ENCODE measurements at places on chromosomes 7 and 10.

GRCh38 chr7:155493744-155494538, 36.0 kb downstream of the EN2 start:
- DNase-seq = no peak

DNA sequence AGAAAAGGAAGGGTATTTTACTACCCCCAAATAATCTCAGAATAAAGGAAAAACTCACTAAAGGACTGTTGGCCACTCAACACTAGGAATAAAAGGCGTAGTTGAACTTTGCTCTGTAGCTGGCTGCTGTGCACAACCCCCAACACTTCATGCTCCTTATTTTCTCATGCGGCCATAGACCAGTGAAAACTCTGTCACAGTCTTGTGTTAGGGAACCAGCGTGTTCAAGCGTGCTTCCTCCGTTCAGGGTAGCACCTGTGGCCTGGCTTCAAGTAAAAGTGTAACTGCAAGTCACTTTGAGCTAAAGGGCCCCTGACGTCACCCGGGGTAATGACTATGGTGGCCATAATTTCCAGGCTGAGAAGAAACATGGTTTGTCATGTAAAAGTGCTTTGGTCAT, 27.0 kb downstream of the BLNK start:
- no peak for DNase-seq

- no peak for DNase-seq
Observed at GRCh38 chr10:3180355-3181025, 7.9 kb upstream of the PITRM1 start.

DNA sequence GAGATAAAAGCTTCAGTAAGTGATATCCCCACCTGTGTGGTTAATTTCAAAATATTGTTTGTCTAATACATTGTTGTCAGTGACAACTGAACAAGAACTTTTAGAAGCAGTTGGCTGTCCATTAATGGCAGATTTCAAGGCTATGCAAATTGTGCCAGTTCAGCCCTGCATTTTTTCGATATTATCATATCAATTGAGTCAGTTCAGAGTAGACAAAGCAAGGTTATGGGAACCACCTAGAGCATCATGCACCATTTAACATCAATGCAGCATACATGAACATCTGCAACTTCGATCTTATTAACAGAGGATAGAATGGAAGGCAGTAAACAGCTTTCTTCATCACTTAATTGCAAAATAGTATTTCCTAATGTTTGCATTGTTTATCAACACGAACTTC, 180.7 kb upstream of the KAT6B start:
- no peak for DNase-seq

DNA sequence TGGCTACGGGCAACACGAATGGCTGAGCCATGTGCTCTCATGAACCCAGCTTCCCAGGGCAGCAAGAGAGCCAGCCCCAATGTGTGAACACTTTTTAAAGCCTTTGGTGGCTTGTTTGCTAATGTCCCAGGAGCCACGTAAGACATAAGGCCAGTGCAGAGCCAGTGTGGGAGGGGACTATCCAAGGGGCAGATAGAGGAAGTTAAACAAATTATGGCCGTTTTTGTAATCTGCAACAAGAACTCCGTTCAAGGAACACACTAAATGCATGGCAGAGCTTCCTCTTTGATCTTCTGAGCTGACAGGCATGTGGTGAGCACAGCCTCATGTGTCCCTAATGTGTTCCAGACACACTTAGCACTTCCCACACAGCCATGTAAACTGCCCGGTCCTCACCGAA, 133.3 kb downstream of the TEX36 start:
- DNase-seq = no peak

DNA sequence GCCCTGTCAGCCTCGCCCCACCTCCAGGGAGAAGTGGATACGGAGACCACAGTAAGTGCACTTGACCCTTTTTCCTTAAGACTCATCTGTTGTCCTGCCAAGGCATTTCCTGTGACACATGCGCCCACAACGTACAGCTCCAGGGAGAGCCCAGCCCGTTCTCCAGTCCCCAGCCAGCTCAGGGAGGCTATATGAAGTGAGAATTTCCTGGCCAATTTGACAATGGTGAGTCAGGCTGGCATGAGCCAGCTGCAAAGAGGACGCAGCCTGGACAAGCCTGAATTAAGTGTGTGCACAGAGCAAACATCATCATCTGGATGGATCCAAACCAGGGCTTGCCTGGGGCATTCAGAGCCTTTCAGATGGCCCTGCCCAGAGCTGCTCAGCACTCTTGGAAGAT, 244.8 kb downstream of the KCNMA1 start:
- DNase-seq = no peak

All from stimulated activated CD4-positive, alpha-beta T cell treated with anti-CD3 and anti-CD28 coated beads, Interleukin-15, amount 100 ng/mL, for 48 hours (primary cell).